ENCODE measurements at places on chromosomes 1 and 21.

GRCh38 chr1:230167419-230167852 lies 100.4 kb downstream of the GALNT2 start:
- peak; percentile 79 for DNase-seq

DNA sequence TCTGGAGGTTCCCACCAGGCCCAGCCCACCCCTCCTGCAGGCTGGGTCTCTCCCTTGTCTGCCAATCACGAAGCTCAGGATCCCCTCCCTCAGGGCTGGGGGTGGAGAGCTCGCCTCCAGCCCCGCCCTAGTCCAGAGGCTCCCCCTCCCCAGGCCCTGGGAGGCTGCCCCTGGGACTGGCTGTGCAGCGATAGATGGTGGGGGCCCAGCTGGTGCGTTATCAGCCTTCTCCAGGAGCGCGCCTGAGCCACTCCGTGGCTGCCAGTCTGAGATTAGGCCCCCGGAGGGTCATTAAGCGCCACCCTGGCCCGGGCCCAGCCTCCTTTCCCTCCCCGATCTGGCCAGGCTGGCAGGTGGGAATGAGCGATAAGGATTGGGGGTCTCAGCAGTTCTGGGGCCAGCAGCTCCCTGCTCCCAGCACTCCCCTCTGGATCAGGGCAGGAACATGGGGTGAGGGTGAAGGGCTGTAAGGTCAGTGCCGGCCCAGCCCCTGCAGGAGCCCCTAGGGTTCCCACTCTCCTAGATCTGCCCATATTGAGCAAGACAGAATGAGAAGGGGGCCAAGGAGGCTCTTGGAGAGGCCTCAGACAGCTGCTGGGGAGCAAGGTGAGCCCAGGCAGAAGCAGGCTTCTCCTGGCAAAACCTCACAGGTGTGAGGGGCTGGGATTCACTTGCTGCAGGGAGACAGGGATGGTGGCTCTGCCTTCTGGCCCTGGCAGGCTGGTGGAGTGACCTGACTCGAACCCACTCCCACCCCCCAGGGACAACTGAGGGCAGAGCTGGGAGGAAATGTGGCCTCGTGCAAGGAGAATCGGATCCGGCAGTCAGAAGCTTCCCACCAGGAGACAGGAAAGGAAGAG lies 8.5 kb downstream of the PDZK1IP1 start:
- no peak for DNase-seq

- DNase-seq, result no peak
These were observed 17.5 kb downstream of the CCT3 start for GRCh38 chr1:156320560-156320959.

- DNase-seq, result peak; percentile 67
These were observed 61.4 kb upstream of the LRRN2 start for GRCh38 chr1:204746838-204747442.

DNA sequence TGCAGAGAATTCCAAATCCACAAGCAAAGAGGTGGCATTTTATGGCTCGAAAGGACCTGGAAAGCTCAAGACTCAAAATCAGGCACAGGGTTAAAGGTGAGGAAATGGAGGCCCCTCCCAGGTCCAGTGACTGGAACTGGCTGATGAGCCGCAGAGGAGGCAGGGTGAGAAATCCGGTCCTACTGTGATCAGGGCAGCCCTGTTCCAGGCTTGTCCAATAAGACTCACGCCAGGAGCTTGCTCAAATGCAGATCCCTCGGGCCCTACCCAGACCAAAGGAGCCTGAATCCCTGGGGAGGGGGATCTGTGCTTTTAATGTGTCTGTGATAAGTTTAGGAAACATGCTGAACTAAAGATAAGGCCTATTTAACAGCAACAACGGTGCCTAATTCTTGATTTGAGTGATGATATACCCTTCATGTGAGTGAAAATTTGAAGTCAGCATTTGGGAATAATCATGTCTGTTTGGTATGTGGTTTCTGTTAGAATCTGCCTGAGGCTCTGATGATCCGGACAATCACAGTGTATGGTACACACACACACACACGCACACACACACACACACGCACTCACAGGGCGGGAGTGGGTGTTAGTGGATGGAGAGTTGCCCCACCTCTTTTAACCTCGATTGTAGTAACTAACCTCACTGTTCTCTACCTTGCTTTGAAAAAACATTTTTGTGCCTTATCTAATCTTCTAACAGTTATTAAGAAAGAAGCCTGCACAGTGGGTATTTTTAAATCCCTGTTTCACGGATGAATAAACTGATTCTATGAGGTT lies 54.1 kb upstream of the LYST start:
- DNase-seq, result no peak

GRCh38 chr1:157097692-157098091 lies 1.9 kb downstream of the ETV3L start:
- DNase-seq, result no peak

- DNase-seq, result peak; percentile 51
These were observed 1030.9 kb downstream of the AMY1C start for GRCh38 chr1:104780470-104781078.

- peak; percentile 59 for DNase-seq
These were observed 3.8 kb upstream of the C2CD4D start for GRCh38 chr1:151843398-151843797.

DNA sequence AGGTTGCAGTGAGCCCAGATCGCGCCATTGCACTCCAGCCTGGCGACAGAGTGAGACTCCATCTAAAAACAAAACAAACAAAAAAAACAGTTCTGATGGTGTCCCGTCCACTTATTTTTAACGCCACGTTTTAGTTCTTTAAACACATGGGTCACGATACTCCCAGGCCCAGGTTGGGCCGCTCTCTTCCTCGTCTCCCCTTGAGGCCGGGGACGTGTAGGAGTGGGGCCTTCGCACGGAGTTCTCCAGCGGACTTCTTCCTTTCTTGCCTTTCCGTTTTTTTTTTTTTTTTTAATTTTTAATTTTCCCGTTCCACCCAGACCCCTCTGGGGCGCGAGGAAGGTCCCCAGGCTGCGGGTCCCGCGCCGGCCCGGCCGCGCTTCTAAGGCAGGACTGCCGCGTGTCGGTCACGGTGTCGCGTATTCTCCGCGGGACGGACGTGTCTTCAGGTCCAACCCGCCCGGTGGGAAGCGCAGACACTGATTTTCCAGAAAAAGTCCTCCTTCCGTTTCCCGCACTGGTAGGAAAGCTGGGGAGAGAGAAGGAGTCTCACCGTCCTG lies 47.5 kb upstream of the SLC19A1 start:
- no peak for DNase-seq

GRCh38 chr1:19734472-19734999 lies 65.2 kb downstream of the TMCO4 start:
- no peak for DNase-seq

DNA sequence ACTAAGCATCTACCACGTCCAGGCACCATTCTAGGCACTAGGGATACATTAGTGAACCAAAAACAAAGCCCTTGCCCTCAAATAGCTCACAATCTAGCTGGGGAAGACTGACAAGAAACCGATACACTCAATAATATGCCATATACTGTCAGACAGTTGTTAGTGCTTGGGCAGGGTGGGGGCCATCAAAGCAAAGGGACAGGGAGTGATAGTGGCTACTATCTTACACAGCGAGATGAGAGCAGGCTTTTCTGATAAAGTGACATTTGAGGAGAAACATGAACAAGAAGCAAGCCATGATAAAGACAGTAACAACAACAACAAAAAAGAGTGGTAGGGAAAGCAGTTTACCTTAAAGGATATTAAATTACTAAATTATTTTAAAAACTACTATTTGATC lies 41.1 kb downstream of the ERO1B start:
- no peak for DNase-seq
